ENCODE measurements at places on chromosomes 4 and X. TPM values are rescaled to one million over a fixed set of nuclear protein-coding genes. Genes with fewer than 3 reads are reported as not detected.

SLC49A3 gene
- 1.3 TPM for polyA plus RNA-seq

CPEB2 gene
- polyA plus RNA-seq, result 3.2 TPM

PRR32 gene
- polyA plus RNA-seq, result not detected

RNF150 gene
- not detected for polyA plus RNA-seq
